ENCODE measurements at places on chromosomes 1 and 21.

DNA sequence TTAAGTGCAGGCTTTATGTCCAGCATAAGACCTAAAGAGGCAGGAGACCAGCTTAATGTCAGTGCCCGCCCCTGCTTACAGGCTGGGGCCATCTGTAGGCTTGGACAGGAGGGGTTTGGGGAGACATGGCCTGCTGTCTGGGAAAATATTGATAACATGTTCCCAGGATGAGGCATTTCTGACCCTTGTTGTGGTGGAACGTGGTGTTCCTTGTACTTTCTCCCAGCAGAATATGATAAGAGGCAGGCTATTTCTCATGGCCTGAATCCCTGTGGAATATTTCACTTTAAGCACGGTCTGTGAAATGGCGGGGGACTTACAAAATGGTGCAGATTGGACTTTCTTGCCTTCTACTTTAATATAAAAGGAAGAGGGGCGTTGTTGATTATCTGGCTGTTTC lies 41.9 kb upstream of the PLA2G5 start:
- DNase-seq = no peak

- no peak for DNase-seq
These were observed 10.2 kb downstream of the TRAF3IP3 start for GRCh38 chr1:209766051-209766450.

GRCh38 chr21:26935977-26936376 lies 30.9 kb downstream of the ADAMTS5 start:
- no peak for DNase-seq

- no peak for DNase-seq
These were observed 398.3 kb upstream of the POU3F1 start for GRCh38 chr1:38444770-38445442.

GRCh38 chr1:10888291-10888690 lies 91.8 kb upstream of the CASZ1 start:
- no peak for DNase-seq

DNA sequence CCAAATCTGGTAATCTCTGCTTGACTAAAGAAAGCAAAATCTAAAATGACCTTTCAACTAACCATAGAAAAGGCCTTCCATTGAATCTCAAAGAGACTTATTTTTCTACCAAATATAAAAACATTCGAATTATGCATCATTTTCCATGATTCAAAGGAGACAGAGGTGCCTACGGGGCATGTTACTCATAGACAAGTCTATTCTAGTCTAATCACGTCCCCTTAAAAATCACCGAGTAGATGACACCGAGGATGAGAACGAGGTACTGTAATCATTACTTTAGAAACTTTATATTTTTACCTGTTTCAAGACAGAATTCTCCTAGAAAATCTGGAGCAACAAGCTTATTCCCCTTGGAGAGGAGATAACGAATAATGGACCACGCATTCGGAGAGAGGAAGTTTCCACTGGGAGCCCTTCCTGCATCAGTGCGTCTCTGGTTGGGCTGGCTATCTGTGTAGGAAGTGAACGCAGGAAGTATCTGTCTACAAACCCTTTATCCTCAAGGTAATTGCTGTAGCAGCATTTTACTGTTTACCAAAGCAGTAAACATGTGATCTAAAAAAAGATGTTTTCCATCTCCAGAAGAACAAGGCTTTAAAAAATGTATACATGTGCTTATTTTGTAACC lies 9.5 kb downstream of the ERG start:
- no peak for DNase-seq

DNA sequence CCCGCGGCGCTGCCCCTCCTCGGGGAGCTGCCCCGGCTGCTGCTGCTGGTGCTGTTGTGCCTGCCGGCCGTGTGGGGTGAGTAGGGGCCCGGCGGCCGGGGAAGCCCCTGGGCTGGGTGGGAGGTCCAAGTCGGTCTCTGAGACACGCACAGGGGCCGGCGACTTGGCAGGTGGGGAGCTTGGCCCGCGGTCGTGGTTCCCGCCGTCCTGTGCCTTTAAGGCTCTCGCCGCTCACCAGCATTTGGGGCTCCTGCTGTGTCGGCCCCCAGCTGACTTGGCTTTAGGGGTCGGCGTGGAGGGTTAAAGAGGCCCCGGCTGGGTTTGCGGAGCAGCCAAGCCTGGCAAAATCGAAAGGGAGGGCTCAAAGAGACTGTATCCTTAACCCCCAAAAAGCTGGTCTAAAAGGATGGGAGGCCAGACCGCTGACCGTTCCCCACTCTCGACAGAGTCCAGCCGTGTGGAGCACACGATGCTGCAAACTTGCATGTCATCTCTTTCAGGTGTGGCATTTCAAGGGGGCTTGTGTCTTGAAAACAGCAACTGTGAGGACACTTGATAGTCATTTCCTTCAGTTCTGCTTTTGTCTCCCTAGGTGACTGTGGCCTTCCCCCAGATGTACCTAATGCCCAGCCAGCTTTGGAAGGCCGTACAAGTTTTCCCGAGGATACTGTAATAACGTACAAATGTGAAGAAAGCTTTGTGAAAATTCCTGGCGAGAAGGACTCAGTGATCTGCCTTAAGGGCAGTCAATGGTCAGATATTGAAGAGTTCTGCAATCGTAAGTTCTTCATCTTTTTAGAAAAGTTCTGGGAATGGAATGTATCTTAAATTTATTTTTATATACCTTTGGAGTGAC lies 540 bp downstream of the CD55 start:
- no peak for DNase-seq

DNA sequence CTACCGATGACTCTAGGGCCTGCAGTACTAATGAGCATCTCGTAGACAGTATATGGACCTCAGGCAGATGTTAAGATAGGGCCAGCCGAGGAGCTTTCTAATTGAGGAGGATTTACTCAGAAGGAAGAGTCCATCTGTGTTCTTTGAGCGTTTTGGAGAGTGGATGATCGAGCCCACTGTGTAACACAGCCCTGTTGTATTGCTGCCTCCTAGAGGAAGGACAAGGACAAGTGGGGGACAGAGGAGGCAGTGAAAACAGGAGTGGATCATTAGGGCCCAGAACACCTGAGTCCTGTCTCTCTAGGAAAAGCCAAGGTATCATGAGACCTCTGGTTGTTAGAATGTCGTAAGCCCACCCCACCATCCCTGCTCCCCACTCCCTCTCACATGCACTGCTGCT lies 62.9 kb downstream of the TBX19 start:
- DNase-seq = no peak

- no peak for DNase-seq
These were observed 1.3 kb upstream of the PDE4B start for GRCh38 chr1:65791396-65791795.

- no peak for DNase-seq
These were observed 46.6 kb downstream of the SMYD2 start for GRCh38 chr1:214327514-214327913.

DNA sequence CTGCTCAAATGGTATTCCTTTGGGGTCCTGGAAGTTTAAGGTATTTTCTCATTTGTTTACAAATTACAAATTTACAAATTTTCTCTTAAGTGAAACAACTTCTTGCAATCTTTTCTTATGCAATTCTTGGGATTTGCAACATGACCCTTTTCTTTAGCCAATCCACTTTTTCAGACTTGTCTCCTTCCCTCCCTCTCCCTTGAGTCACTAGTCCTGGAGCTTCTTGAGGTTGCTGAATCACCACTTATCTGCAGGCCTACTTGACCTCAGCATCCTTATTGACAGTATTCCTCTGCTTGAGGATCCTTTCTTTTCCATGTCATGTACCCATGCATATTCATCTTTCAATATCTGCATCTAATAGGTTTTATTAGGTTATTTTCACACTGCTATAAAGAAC lies 302.8 kb upstream of the ADAMTS5 start:
- no peak for DNase-seq

DNA sequence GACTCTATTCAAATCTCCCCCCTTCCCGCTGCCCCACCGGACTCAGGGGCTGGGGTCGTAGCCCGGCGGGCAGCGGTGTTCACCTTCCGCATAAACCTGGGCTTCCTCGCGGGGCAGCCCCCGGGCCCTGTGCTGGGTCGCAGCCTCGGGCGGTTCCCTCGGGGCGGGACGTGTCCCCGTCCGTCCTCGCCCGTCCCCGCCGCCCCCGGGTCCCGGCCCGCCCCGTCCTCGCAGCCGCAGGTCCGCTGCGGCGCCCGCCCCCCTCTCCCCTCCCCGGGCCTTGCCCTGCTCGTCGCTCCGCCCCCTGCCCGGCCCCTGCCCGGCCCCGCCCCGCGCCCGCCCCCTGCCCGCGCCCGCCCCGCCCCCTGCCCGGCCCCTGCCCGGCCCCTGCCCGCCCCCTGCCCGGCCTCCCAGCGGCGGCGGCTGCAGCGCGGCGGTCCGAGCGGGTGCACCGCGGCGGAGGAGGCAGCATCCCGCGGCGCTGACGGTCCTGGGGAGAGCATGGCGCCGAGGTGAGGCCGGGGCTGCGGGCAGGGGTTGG lies at the start of gene COL18A1:
Gene COL18A1, plus strand, starts transcription at position 436 of the 541 bp plus-strand sequence. Its CDS starts 66 bp downstream, at position 502.
- no peak for DNase-seq

DNA sequence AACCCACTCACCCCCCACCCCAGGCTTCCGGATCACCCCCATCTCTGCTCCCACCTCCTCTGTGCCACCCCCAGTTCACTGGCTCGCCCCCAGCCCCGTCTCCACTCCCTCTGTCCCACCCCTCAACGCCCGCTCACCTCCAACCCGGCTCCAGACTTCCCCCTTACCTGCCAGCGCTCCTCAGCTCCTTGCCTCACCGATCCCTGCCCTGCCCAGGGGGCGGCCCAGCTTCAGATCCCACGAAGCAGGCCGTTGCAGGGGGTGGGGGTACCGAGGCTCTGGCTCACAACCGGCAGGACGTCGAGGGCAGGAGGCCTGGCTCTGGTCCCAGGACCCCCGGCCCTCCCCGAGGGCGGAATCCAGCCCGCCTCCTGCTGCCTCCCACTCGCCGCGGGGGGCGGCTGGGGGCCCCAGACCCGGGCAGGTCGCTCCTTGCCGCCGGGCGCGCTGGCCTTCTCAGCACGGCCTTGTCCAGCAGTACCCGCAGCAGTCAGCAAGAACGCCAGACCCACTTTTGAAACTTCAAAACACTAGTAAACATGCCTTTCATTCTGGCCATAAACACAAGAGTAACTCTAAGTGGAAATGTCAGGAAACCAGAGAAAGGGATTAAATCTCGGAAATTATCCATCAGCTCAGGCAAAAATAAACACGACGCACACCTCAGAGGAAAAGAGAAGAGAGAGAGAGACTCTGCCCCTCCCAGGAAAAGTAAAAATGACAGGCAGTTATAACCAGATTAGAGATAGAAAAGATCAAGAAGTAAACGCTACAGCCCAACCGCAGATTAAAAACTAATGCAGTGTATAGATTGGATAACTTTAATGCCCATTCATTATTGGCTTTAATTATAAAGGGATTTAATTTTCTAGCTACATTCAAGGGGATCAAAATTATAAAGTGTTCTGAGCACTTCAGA lies 1.0 kb upstream of the FAM89A start:
- no peak for DNase-seq

Measured in tibial nerve (tissue), 4 donors.